ENCODE measurements at places on chromosomes 3 and 15.

DNA sequence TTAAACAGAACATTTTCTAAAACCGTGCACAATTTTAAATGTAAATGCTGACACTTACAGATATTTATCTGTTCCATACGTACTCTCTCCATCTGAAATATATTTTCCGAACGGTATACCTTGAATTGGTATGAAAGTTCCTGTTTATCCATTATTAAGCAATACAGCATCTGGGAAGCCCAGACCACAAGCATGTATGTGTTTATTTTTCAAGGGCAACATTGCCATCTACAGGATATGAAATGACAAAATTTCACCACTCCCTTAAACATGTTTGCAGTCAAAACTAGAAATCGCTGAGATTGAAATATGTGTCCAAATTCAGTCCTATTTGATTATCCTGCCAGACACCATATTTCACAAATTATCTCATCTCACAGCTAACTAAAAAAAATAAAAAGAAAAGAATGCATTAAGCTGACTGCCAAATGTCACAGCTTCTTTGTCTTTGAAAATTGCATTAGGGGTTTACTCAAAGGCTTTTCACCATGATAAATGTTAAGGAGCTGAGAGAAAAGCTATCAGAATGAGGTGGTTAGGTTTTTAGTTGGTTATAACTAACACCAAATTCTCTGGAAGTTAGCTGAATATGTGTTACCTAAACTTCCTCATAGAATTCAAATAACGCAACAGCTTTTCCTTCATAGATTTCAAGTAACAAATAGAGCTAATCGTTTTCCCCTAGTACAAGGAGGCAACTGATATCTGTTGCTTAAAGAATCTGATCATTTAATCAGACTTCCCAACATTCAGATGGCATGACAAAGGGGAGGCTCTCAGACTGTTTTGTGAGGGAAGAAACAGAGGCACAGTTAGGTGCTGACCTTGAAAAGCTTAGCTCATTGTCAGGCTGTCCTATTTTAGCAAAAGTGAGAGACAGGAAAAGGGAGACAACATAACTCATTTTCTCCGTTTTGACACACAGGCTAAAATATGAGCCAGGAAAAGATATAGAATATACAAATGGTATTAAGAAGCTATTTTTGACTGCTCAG is 533.1 kb downstream of the TBL1XR1 start:
- DNase-seq, result peak; percentile 76

DNA sequence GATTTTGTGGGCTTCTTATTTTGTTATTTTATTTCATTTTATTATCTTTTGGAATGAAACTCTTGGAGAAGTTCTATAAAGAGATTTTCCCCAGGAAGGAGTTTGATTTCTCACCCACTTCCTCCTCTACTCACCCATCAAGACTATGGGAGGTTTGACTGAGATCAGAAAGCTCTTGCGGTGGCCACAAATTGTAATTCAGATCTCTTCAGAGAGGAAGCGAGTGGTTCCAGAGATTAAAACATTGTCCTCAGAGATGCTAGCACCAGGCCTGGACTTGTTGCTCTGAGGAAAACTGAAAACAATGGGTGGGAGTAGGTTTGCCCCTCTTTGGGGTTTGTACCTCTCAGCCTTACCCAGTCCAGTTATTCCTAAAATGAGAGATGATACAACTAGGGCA is 8.1 kb upstream of the MUC13 start:
- no peak for DNase-seq

DNA sequence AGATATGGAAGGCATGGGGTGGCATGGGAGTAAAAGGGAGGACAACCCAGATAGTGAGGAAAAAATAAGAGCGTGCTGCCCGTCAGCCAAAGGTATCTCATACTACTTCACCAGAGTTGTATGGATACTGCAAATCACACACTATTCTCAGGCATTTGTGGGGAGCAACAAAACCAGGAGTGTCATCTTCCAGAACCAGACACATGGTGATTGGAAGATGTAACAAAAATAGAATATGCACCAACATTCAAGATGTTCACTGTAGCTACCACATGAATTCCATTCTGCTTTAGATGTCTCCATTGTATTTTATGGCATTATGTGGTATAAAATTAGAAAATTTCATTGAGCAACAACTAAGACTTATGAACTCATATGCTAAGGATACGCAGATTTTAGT is 34.9 kb downstream of the CD47 start:
- no peak for DNase-seq

DNA sequence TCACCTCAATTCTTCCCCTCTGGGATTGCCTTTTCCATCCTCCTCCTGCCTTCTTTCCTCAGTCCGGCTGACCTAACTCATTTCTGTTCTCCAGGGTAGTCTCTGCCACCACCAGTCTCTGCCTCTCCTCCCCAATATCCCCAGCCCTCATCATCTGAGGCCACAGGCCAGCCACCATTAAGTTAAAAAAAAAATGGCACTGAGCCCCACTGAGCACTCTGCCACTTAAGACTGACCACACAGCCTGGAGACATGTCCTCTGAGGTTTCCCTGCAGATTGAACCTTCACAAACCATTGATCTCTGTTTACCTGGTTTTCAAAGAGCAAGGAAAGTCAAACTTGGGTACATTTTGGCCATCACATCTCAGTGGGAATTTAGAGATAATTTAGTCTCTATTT is 13.6 kb downstream of the LRRC2 start:
- DNase-seq, result no peak

DNA sequence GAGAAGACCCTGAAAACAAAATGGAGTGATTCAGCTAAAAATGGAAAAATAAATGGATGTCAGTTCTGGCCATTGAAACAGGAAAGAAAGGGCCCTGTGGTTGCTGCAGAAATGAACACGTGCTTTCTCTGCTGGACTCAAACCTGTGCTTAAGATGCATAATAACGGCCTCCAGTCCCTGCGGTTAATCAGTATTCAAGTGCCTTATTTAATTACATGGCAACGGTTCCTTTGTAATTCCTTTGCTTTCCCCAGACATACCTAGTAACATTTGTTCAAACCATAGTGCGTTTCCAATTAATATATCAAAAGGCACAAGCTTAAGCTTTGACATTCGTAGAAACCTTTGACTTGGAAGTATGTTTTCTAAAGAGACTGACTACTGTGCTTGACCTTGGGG is 428.3 kb downstream of the GABRG3 start:
- DNase-seq, result no peak

- DNase-seq, result no peak
Measured at GRCh38 chr3:195181113-195181498, 89.9 kb downstream of the XXYLT1 start.

GRCh38 chr3:117736846-117737245 is 1027.3 kb downstream of the TUSC7 start:
- no peak for DNase-seq

DNA sequence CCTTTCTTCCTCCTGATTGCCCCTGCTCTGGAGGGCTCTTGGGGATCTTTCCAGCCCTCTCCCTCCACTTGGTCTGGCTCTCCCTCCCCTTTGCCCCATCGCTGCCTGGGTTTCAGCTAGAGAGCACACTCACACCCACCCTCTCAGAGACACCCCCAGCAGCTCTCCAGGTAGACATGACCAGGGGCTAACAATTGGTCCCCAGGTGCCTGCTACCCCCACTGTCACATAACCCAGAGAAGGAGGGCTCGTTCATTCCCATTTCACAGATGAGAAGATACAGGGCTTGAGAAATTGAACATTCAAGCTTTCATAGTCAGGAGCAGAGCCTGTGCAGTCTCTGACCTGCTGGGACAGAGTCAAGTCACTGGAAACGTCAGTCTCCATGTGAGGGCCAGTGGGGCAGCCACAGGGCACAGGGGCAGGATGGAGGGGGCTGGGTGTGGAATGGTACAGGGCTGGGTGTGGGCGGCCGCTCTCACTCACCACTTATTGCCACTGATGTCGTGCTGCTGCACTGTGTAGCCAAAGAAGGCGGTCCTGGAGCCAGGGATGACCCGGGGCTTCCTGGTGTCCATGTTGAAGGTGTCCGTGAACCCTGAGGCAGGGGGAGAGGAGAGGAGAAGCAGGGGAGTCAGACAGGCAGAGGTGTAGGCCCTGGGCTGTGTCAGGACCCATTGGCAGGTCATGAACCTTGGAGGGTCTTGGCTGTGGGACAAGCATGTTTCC is 29.4 kb downstream of the ITGA11 start:
- no peak for DNase-seq
